ENCODE measurements at places on chromosomes 3 and 15. TPM values are rescaled to one million over a fixed set of nuclear protein-coding genes. Genes with fewer than 3 reads are reported as not detected.

GRCh38 chr3:7166460-7166859 is 305.5 kb downstream of the GRM7 start:
- no peaks in the 10 kb centered on the region for H3K27me3 ChIP-seq
- H3K27ac ChIP-seq: no peak overlapping the region
- H3K36me3 ChIP-seq: no peaks in the 10 kb centered on the region
- DNase-seq: no peak
- H3K4me1 ChIP-seq: no peaks in the 10 kb centered on the region

Gene NMNAT3
- total RNA-seq: 8.8 TPM

DNA sequence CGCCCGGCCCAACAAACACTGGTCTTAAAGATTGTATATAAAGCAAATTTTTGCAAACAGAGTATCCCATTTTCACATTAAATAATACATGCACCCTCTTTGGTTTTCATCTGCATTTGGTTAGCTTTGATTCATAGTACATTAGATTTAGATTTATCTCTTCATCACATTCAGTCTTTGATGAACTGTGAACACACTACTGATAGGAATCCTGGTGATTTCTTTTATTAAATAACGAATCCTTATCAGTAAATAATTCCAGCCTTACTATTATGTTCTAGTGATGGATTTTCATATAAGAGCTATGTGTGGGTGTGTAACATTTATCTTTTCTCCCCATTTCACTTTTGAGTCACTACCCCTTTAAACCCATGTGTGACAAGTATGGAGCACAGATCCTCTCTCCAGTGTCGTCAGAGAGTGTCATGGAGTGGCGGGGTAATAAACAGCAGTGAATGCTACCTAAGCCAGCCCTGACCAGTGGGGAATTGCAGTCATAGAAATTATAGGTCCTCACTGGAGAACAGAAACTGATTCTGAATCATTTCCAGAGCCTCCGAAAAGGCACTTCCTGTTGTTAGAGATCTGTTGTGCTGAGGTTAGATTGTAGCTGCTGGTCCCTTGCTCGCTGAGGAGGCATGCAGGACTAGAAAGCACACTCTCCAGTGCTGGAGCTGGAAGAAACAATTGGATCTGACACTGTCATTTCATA is 22.0 kb downstream of the SLC7A14 start:
- H3K36me3 ChIP-seq: no peaks in the 10 kb centered on the region
- H3K4me3 ChIP-seq: no peak overlapping the region
- H3K27me3 ChIP-seq: peaks cover 5% of the 10 kb centered on the region
- no peaks in the 10 kb centered on the region for H3K4me1 ChIP-seq

DNA sequence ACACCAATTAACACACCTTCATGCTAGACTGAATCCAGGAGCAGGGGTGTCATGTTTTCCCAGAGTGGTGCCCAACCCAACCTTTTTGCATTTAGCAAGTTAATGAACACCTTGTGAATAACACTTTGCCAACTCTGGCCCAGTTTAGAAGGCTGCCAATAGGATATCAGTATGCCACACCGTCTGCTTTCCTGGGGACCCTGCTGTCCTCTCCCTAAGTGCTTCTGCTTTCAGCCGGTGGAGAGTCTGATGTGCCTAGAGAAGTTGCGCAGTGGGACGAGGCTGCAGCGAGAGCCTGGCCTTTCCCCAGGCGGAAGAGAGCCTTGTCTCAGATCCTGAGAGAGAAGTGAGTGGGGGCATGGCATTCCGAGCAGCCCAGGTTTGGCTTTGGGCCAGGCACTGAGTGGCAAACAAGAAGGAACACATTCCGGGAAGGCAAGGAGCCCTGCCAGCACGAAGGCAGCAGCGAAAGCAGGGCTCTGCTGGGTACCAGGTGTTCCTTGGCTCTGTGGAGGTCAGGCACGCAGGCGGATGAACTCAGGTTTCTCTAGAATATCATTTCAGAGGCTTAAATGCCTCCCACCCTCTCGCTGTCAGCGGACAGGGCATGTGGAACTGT is 36.9 kb downstream of the SENP8 start:
- H3K36me3 ChIP-seq: no peaks in the 10 kb centered on the region
- H3K4me3 ChIP-seq: peak overlapping the region; percentile 78
- H3K4me1 ChIP-seq: peaks cover 9% of the 10 kb centered on the region

Gene VIPR1
- 122 TPM for total RNA-seq

Gene CAND2
- 4.3 TPM for total RNA-seq

DNA sequence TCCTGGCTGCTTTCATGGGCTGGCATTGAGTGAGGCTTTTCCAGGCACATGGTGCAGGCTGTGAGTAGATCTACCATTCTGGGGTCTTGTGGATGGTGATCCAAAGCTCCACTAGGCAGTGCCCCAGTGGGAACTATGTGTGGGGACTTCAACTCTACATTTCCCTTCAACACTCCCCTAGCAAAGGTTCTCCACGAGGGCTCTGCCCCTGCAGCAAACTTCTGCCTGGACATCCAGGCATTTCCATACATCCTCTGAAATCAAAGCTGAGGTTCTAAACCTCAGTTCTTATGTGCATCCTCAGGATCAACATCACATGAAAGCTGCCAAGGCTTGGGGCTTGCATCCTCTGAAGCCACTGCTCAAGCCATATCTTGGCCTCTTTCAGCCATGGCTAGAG is 282.9 kb upstream of the ZPLD1 start:
- H3K27ac ChIP-seq: no peak overlapping the region
- no peak for DNase-seq
- no peak overlapping the region for H3K4me3 ChIP-seq
- no peaks in the 10 kb centered on the region for H3K36me3 ChIP-seq
- H3K4me1 ChIP-seq: no peaks in the 10 kb centered on the region
- H3K27me3 ChIP-seq: no peaks in the 10 kb centered on the region

GRCh38 chr3:30319713-30320112 is 286.7 kb upstream of the TGFBR2 start:
- no peak overlapping the region for H3K4me3 ChIP-seq
- H3K4me1 ChIP-seq: peaks cover 11% of the 10 kb centered on the region
- peaks cover 19% of the 10 kb centered on the region for H3K36me3 ChIP-seq
- peak overlapping the region; percentile 57 for H3K27ac ChIP-seq
- DNase-seq: peak; percentile 27

GRCh38 chr3:122416966-122417365 is 1.1 kb upstream of the WDR5B start:
- H3K27ac ChIP-seq: peak overlapping the region; percentile 100
- H3K36me3 ChIP-seq: peaks cover 5% of the 10 kb centered on the region
- no peak for DNase-seq
- peaks cover 62% of the 10 kb centered on the region for H3K4me1 ChIP-seq
- no peaks in the 10 kb centered on the region for H3K27me3 ChIP-seq

Gene FBXO40
- total RNA-seq: not detected

DNA sequence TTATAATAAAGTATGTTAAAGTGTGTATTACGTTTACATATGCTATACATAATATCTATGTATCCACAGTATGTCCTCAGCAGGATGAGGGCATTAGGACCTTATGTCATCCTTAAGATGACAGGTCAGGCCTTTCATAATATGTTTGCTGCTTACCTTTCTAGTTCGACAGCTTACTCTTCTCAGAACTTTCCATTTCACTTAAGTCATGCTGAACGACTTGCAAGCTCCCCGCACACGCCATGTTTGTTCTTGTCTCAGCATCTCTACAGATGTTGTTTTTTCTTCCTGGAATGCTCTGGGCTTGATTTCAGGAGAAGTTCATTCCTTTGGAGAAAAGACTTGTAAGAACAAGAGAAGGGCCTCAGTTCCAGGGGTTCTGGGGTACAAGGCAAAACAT is 36.0 kb upstream of the PPARG start:
- H3K4me1 ChIP-seq: no peaks in the 10 kb centered on the region
- no peak overlapping the region for H3K27ac ChIP-seq
- H3K4me3 ChIP-seq: no peak overlapping the region
- peaks cover 3% of the 10 kb centered on the region for H3K27me3 ChIP-seq
- no peak for DNase-seq

Gene RLBP1
- not detected for total RNA-seq

GRCh38 chr3:138336454-138336999 is 6.9 kb upstream of the NME9 start:
- H3K4me3 ChIP-seq: peak overlapping the region; percentile 7
- H3K27ac ChIP-seq: no peak overlapping the region
- H3K4me1 ChIP-seq: peaks cover 2% of the 10 kb centered on the region
- peaks cover 4% of the 10 kb centered on the region for H3K27me3 ChIP-seq

GRCh38 chr15:99385005-99385669 is 133.9 kb downstream of the LRRC28 start:
- DNase-seq: no peak
- no peak overlapping the region for H3K27ac ChIP-seq
- no peaks in the 10 kb centered on the region for H3K36me3 ChIP-seq
- peak overlapping the region; percentile 50 for H3K4me3 ChIP-seq
- peaks cover 24% of the 10 kb centered on the region for H3K4me1 ChIP-seq
- no peaks in the 10 kb centered on the region for H3K27me3 ChIP-seq

DNA sequence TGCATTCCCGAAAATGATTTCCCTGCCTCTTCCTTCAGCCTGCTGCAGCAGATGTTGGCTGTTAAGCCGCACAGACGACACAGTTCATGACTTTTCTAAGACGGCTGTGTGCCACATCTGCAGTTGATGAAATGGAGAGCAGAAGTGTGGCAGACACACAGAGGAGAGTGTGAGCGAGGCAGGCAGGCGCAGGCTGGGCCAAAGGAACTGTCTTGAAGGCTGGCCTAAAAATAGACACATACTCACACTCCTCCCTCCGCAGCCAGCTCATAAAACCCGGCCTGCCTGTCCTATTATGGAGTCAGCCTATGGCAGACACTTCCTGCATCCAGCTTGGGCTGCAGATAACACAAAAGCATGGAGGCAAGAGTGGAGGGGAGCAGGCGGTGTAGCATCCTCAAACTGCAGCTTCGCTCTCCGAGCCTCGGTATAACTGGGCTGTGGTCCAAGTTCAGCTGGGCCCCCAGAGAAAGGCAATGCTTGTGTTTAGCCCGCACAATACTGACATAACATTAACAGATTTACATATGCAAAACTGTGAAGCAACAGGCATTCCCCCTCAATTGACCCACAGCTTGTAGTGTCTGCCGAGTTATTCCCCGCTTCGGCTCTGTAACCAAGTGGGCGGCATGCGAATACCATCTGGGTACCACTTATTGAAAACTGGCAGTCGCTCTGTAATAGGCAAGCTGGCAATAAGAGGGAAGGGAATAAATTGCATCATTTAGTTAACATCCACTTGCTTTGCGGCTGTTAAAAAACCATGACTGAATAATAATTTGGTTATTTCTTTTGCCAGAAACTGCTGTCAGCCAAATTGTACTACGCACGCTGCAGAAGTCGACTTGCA is 40.8 kb downstream of the FOXP1 start:
- no peak for DNase-seq
- peaks cover 3% of the 10 kb centered on the region for H3K36me3 ChIP-seq
- no peak overlapping the region for H3K4me3 ChIP-seq
- H3K27ac ChIP-seq: no peak overlapping the region
- H3K4me1 ChIP-seq: peaks cover 36% of the 10 kb centered on the region

Gene SLC27A2
- total RNA-seq: 0.21 TPM

Gene C2CD4A
- total RNA-seq: not detected

- H3K4me1 ChIP-seq: peaks cover 32% of the 10 kb centered on the region
- no peaks in the 10 kb centered on the region for H3K27me3 ChIP-seq
- peak overlapping the region; percentile 87 for H3K27ac ChIP-seq
Measured at GRCh38 chr15:45523166-45523460, 558 bp upstream of the SLC30A4 start.

DNA sequence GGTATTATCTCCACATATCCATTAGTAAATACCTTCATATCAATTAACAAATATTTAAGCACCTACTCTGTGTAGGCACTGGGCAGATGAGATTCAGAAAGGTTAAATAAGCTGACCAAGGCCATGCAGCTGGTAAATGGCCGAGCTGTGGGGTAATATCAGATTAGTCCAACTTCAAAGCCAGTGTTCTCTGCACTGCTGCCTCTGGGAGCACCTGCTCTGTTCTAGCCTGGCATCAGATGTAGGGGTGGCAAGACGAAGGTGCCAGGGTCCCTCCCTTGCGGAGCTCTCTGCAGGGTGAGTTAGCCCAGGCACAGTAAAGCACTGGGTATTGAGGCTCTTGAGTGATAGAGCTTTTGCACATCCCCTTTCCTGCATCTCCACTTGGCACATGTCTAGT is 5.5 kb downstream of the TATDN2 start:
- no peak for DNase-seq
- no peaks in the 10 kb centered on the region for H3K27me3 ChIP-seq
- H3K4me3 ChIP-seq: no peak overlapping the region
- peak overlapping the region; percentile 74 for H3K27ac ChIP-seq
- H3K36me3 ChIP-seq: no peaks in the 10 kb centered on the region
- peaks cover 73% of the 10 kb centered on the region for H3K4me1 ChIP-seq

DNA sequence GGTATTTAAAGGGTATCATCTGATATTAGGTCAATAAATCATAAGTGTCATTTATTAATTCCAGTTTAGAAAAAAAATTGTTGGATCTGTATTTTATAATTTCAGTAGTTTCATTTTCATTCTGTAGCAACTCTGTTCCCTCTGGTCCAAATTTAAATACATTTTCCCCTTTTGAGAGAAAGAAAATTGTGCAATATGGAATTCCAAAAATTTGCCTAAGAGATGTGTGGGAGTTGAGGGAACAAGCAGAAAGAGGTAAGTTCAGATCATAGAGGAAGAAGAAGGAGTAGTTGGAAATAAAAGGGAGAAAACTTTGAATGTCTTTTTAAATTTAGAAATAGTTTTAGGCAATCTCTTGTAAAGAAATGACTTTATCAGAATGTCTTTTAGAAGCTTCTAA is 48.9 kb upstream of the MME start:
- H3K27ac ChIP-seq: no peak overlapping the region
- no peaks in the 10 kb centered on the region for H3K27me3 ChIP-seq
- no peak overlapping the region for H3K4me3 ChIP-seq

GRCh38 chr15:98217356-98217755 is 256.9 kb downstream of the ARRDC4 start:
- H3K36me3 ChIP-seq: no peaks in the 10 kb centered on the region
- no peak overlapping the region for H3K27ac ChIP-seq
- no peaks in the 10 kb centered on the region for H3K4me1 ChIP-seq
- peaks cover 2% of the 10 kb centered on the region for H3K27me3 ChIP-seq
- no peak for DNase-seq
